Activated naive CD4-positive, alpha-beta T cell treated with Interleukin-2 at 50 U/mL for 16 hours (primary cell): ENCODE measurements at places on chromosomes 5 and 9.
A peak's percentile ranks its signal among the peaks of the same experiment; 100 is the strongest.

GRCh38 chr9:109274884-109275730, 45.8 kb downstream of the EPB41L4B start:
- no peak for DNase-seq

GRCh38 chr9:129042016-129042415, 5.6 kb downstream of the MIGA2 start:
- no peak for DNase-seq

- no peak for DNase-seq
Observed at GRCh38 chr5:110087829-110088228, 398.1 kb downstream of the MAN2A1 start.

DNA sequence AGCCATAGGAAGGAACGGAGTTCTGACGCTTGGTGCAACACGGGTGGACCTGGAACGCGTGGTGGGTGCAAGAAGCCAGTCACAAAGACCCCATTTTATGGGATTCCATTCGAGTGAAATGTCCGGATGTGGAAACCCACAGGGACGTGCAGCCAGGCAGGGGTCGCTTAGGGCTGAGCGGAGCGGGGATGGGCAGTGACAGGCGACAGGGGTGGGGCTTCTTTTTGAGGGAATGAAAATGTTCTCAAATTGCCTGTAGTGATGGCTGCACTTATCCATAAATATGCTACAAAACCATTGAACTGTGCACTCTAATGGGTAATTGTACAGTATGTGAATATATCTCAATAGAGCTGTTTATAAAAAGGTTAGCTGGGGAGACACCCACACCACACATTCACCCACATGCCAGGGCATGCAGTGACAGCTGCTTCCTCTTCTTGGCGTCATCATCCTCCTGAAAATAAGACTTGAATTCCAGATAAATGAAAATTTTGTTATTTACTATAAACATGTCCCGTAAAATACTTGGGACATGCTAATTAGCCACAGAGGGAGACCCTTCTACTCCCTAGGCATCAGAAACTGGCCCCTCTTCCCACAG, 71.3 kb upstream of the OLFM1 start:
- DNase-seq = no peak

- no peak for DNase-seq
Observed at GRCh38 chr5:103021314-103021713, 98.6 kb downstream of the GIN1 start.

DNA sequence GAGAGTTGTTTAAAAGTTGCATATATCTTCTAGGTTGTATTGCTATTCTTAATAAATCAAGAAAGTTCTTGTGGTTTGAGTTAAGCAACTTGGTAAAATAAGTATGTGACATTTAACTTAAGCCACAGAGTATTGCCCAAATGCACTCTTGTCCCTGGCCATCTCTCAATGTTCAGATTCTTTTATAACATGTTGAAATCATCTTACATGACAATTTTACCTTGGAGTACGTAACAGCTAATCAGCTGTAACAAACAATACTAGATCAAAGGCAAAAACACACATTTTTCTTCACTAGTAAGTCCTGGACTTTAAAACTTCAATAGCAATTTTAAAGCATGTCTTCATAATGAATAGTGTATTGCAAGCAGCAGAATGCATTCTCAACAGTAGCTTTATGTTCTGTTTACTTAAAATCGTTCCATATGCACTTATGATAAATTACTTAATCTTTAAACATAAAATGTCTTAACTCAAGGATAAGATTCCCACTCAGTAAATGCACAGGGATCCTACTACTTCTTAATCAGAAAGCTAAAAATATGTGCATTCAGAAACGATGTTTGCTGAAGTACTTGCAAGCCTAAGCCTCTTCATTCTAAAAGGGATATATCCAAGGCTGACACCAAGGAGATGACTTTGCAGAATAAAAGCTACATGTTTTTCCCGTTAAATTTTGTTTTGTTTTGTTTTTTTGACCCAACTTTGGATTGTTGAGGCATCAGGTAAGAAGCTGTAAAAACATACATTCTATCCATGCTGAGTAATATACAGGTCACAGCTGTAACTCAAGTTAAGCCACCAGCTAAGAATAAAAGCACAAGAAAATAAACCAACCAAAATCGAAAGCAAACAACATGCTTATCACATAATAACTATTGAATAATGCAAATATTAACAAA, 86.1 kb upstream of the NFIB start:
- no peak for DNase-seq

DNA sequence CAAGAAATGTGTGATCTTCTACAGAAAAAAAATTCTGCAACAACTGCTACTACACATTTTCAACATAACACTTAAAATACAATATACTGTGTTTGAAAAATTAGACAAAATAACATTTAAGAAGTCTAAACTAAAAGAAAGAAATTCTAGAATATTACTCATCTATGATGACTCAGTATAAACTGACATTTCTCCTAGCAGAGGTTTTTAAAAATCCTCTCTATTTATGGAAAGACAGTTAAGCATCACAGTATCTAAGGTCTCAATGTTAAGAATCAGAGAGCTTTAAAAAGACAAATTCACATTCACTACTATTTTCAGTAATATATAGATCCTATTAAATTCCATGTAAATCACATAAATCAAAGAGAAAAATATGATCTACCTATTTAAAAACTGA, 61.3 kb downstream of the NR2F1-AS1 start:
- DNase-seq = no peak

- DNase-seq = no peak
Observed at GRCh38 chr5:138448481-138449398, 9.9 kb downstream of the REEP2 start.

DNA sequence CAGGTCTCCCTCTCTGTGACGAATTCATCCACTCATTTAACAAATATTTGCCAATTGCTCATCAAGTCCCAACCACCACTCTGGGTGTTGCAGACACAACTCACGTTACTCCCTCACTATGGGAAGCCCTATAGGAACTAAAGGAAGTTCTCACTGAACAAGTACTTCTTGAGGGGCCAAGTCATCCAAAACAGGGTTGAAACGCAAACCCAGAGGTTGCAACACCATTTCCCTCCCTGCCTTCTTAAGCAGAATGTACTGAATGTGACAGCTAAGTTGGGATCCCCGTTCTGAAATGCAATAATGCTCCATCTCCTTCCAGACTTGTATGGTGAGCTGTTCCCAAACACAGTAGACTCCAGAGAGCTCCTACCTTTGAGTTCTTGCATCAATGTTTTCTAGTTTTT, 34.3 kb downstream of the EPB41L4B start:
- no peak for DNase-seq

DNA sequence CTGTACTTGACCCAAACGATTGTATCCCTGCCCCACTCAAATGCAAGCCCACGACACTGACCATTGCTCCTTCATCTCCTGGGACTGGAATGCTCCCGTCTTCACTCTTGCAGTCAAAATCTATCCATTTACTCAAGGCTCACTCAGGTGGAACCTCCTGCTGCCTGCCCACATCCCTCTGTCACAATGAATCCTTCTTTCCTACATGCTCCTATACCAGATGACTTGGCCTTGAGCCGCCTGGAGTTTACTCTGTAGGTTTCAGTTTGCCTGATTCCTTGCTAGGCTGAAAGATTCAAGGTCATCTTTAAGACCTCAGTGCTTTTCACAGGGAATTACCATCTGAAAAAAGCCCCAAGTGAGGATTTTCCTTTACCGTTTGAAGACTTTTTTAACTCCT, 264.1 kb downstream of the GLIS3 start:
- DNase-seq = no peak

GRCh38 chr5:123690821-123691220, 178.8 kb downstream of the CSNK1G3 start:
- no peak for DNase-seq

DNA sequence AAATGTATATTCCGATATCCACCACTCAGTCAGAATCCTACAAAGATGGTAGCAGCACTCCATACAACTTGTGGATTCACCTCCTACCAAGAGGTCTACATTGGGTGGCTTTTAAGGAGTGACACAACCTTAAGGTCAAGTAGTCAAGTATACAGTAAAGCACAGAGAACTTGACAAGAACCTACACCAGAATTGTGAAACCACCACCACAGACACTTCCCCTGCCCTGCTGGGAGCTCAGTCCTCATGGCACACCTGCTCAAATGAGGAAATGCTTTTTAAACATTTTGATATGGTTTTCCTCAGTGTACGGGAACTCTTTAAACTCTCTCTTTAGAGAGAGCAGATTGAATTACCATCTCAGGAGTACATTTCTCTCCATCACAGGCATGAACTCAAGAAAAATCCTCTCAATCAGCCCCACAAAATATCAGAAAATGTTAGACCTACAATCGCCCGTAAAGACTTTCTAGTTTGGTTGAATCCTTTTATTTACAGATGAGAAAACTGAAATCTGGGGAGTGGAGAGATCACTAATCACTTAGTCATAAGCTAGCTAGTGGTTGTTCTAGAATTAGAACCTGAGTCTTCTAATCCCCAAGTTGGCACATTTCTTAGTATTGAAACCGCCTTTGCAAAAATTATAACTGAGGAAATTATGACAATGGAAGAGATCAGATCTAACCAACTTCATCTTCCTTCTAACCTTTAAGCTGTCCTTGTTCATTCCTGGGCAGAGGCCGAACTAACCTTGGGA, 38.5 kb upstream of the NR4A3 start:
- DNase-seq = no peak

GRCh38 chr5:1806974-1807373, 5.8 kb downstream of the NDUFS6 start:
- DNase-seq = no peak

DNA sequence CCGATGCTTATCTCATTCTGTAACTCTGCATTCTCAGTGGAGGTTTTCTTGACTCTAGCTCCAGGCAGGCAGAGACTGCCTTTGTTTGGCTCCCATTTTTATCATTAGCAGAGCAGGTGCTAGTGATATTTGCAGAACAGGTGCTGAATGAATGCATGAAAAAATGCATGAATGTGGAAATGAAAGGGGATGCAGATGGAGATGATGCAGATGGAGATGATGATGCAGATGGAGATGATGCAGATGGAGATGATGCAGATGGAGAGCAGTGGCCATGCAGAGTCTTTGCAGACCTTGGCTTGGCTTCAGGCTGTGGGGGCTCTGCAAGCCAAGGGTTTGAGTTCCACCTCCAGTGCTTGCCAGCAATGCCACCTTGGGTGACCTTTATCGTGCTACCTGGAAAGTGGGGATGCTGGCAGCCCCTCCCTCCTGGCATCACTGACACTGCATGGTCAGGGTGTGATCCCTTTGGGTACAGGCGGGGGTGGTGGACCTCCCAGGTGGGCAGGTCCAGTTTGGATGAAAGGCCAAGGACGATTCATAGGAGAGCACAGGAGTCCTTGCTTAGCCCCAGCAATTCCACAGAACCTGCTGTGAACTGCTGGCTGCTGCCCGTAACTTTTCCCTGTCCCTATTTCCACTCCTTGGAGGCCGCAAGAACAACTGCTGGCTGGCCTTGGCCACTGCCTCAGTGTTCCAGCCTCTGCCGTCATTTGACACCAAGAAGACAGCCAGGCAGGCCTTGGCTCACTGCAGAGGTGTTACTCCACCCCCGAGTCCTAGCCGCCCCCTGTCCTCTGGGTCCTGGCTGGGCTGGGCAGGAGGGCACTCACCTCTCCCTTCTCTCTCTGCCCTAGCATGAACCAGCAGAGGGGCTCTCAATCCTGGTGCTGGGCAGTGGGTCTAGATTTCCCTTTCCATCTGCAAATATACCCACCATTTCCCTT, 33.0 kb downstream of the ERGIC1 start:
- no peak for DNase-seq

- DNase-seq = no peak
Observed at GRCh38 chr5:53406630-53407316, 73.7 kb upstream of the FST start.

DNA sequence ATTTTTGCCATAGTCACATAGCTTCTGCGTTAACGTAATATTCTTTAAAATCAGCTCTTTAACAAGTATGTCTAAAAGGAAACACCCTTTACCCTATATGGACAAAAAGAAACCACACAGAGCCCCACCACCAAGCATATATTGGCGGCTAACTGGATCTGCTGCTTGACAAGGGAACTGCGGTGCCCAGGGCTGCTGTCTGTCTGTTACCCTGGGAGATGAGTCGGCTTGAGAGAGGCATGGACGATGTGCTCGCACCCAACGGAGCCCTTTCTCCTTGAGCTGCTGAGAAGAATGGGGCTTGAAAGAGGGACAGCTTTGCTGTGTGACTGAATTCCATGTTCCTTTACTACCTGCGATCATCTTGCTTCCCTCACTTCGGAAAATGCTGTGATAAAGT, 158.6 kb upstream of the SHB start:
- no peak for DNase-seq

GRCh38 chr9:1125741-1126140, 75.6 kb downstream of the DMRT2 start:
- DNase-seq = no peak

- peak; percentile 17 for DNase-seq
Observed at GRCh38 chr9:96327694-96328352, 25.8 kb upstream of the HSD17B3 start.

- no peak for DNase-seq
Observed at GRCh38 chr9:120971938-120972337, 45.3 kb upstream of the TRAF1 start.

DNA sequence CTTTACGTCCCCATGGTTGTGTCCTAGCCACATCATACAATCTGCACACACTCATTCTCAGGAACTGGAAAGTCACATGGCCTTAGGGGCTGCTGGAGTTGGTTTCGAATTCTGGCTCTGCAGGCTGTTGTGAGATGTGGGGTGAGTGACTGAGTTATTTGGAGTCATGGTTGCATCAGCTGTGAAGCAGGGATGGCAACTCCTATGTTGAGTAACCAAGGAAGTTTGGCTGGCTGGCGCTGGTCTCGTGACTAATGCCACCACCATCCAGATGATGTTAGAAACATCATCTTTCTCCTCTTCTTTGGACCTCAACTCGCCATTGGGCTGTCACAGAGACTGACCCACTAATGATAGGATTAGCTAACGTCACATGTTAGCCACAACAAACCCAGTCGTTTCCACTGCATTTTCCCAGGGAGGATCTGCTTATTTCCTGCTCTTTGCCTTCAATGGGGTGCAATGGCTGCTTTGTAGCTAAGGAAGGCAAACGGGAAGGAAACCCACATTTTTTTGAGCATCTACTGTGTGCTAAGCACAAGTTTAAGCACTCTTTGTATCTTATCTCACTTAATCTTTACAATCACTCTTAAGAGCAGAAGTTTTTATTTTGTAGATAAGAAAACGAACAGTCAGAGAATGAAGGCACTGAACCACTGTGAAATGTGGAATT, 78.1 kb upstream of the UBTD2 start:
- DNase-seq = peak; percentile 38

GRCh38 chr9:35056571-35057270, 15.7 kb downstream of the VCP start:
- no peak for DNase-seq

DNA sequence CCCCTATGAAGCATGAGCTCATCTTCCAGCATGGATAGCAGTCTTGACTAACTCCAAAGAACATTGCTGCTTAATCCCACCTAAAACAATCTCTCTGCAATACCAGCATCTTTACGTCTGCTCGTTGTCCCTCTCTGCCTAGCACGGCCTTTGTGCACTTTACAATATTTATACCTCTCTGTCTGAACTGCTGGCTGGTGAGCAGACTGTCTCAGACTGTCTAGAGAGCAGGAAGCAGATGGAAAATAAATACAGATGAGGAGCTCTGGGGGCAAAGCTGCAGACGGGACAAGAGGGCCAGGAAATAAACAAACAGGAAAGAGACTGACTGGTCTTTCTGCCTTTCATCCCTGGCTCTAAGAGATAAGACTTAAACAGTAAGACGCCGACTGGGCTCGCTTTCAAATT, 224.8 kb downstream of the ENC1 start:
- no peak for DNase-seq
